Left lobe of liver (tissue), 2 donors: ENCODE measurements at places on chromosomes 1 and 21.

DNA sequence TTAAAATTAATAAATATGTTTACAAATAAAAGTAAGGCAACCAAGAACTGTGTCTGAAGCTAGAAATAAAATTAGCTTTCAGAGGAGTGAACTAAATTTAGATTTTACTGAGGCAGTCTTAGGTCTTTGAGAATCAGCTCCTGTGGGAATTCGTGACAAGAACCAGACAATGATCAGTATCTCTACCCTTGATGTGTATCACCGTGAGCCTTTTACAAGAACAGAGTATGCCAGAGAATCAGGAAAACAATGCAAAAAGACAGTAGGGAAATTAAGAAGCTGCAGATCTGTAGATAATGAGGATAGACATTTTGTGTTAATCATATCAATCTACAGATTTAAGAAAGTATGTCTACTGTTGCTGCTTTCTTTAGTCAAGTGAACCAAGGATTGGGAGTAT lies 351.0 kb downstream of the COL11A1 start:
- no peak for DNase-seq

GRCh38 chr21:38376235-38376634 lies 119.4 kb downstream of the KCNJ15 start:
- no peak for DNase-seq

DNA sequence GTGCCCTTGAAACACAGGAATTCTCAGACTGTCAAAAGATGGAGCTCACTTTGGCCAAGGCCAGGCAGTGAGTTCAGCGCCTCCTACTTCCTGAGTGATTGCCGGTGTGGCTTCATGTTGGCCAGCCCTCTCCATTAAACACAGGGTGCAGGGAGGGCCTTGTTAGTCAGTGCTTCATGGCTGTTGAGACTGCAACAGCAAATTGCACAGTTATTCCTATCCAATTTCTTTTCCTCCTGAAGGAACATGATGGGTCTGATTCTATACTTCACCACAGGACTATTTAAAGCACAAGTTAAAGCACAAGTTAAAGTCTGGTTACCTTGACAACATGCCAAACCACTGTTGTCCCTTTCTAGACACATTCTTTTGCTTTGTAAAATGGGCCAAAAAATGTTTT lies 156.6 kb downstream of the SIPA1L2 start:
- no peak for DNase-seq

- DNase-seq: no peak
Observed at GRCh38 chr1:200856716-200857357, 15.9 kb upstream of the GPR25 start.

- no peak for DNase-seq
Observed at GRCh38 chr1:150890033-150890416, 3.1 kb downstream of the CTXND2 start.

DNA sequence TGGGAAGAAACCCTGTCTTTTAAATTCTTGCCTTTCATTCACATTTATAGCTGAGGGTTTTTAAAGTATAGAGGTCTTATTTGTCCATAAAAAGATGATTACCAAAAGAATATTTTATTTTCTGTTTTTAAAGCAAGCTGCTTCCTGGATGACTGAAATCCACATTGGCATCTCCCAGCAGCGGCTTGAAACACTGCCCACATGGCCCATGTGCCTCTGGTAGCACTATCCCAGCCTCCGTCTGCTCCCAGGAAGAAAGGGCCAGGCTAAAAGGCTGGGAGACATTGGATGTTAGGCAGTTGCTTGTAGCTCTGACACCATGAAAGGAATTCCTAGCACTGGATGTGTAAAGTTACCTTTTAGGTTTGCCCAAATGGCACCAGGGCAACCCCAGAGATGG lies 169.9 kb upstream of the CACNA1E start:
- DNase-seq: no peak

DNA sequence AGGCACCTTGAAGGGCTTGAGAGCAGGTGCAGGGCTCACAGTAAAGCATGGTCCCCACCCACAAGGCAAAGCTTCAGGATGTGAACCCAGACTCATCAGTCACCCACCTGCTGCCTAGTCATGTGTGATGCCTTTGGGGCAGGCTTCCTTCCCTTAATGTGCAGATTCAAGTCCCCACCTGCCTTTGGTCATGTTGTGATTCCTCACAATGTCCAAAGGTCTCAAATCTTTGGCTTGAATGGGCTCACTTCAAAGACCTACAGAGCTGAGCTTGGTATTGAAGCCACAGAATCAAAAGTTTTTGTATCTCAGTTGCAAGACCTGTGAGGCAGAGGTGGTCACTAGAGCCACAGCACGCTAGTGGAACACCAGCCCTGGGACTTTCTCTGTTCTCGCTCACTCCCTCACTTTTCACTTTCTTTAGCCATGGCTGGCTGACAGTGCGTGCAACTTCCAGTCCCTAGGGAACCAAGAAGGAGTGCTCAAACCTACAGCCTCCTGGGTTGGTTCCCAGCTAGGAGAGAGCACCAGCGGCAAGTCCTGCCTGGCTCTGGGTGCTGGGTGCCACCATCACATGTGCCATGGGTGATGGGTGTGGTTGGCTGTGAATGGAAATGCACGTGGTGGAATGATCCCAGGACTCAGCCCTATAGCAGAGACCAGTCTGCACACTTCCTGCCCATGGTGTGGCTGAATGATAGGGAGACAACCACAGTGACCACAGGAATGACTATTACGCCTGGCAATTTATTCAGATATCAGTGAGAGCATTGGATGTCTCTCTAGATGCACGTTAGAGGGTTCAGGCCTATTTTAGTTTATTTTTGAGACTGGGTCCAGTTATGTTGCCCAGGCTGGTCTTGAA lies 26.4 kb upstream of the CLIC6 start:
- DNase-seq: no peak

DNA sequence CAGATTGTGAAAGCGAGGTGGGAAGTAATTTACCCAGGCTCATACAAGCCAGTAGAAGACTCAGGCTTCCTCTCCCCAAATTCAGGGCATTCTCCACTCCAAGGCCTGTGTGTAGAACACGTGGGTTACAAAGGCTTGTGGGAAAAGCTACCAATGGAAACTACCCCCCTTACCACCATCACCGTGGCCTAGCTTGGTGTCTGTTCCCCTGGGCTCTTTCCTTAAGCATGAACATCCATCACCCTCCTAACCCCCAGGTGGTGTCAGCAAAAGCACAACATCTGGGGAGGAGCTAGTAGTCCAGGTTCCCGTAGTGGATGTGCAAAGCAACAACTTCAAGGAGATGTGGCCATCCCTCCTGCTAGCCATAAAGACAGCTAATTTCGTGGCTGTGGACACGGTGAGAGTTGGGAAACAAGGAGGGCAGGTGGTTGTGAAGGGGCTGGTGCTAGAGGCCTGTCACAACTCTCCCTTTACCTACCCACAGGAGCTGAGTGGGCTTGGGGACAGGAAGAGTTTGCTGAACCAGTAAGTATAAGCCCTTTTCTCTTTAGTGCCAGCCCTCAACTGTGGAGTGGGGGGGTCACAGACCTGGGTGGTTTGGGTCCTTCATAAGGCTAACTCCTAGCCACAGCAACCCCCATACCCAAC lies 701 bp upstream of the MUTYH start:
- DNase-seq: no peak

DNA sequence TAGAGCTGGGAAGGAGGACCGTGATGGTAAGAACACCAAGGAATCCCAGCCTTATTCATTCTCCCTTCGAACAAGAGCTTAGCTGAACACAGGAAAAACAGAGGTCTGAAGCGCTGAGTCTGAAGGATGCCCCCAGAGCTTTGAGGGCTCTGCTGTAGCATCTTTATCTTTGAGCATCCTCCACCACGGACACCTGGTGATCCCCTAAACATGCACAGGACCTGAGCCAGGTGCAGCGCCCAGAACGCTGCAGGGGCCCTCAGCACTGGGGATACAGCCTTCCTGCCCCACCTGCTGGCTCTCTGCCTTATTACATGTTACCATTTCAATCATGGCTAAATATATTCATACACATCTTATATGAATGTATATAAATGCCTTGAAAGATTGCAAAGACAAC lies 7.7 kb upstream of the GPATCH4 start:
- no peak for DNase-seq

GRCh38 chr21:42301371-42302075 lies 13.7 kb downstream of the TFF3 start:
- DNase-seq: no peak

DNA sequence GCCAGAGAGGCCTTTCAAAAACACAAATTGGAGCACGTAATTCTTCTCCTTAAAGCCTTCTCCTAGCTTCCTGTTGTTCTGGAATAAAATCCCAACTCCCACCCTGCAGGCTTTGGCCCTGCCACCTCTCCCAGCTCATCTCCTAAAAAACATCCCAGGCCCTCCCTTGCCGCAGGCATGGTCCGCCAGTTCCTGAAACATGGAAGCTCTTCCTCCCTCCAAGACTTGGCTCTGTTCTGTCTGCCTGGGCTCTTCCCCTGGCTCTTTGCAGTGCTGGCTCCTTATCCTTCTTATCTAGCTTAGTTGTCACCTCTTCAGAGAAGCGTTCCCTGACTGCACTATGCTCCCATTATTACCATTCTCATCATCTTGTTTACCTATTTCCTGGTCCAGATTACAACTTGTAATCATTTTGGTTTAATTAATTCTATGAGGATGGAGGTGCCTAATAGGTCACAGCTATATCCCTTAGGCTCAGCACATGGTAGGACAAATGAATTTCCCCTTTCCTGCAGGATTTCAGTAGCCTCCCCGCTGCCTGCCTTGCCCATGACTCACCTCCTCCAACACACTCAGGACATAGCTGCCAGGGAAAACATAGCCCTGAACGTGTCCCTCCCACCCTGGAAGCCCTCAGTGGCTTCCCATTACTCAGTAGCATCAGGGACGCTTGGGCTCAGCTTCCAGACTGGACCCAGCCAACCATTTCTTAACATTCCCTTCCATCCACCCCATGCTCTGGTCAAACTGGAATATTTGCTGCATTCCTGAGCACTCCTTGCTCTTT lies 15.7 kb upstream of the IGSF21 start:
- no peak for DNase-seq

- no peak for DNase-seq
Observed at GRCh38 chr1:6497215-6497866, 5.9 kb upstream of the PLEKHG5 start.

DNA sequence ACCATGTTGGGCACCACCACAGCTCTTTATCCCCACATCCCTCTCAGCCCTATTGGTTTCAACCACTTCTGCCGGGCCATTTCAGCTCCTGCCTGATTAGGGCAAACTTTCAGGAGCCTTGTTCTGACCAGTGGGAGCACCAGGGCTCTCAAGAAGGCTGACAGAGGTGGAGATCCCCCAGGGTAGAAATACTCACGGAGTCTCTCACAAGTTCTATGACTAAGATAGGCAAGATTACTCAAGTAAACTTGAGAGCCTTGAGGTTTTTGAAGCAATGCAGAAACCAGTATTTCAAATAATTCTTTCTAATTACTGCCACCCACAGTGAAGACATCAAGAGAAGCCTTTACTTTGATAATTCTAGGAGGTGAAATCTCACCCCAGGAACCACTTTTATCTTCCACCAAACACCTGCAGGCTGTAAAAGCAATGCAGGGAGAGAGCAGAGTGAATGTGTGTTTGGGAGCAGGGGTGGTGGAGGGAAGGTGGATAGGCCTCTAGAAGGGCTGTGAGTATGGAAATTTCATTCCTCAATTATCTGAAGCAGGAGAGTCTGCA lies 6.6 kb upstream of the PTCH2 start:
- DNase-seq: no peak

- DNase-seq: no peak
Observed at GRCh38 chr1:27436204-27437159, 44.1 kb downstream of the GPR3 start.

DNA sequence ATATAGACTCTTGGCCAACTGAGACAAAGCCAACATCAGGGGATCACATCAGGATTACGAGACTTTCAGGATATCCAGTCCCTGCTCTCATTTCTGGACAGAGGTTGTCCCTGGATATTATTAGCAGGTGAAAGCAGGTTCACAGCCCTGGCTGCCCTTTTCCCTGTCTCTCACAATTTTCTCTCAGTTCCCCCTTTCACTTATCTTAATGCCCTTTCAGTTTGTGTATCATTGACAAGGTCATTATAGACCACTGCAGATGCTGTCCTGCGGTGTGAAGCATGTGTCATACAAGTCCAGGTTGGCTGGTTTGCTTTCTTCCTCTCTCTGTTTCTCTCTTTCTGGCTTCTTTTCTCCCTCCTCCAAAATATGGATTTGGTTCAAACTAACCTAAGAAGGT lies 2.1 kb upstream of the KLHDC9 start:
- no peak for DNase-seq

DNA sequence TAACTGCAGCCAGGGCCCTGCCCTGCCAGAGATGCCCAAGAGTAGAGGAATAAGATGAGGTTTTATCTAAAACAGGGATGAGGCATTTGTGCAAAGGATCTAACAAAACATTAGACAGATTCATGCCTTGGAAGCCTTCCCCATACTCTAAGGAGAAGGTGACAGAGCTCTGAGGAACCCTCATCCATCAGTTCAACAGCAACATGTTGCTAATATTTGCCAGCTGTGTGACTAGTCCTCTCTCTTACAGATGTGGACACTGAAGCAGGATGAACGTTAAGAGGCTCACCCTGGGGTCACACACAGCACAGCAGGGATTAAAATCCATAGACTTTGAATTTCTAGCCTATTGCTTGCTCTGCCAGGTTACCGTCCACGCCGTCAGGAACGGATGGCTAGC lies 99.0 kb downstream of the ZBTB18 start:
- no peak for DNase-seq

DNA sequence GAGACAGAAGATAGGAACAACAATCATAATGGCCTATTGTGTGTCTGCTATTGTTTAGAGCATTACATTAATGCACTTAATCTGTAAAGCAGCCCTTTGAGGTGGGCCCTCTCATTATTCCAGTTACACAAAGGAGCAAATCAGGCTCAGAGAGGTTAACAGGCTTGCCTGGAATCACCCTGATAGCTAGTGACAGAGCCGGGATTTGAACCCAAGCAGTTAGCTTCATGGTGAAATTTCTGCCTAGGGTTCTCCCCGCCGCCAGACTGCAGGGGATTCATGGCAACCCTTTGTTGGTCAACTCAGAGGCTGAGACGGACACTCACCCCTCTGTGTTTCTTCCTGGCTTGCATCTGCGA lies 7.1 kb downstream of the HEYL start:
- no peak for DNase-seq

- no peak for DNase-seq
Observed at GRCh38 chr1:68181165-68181556, 51.2 kb downstream of the WLS start.

DNA sequence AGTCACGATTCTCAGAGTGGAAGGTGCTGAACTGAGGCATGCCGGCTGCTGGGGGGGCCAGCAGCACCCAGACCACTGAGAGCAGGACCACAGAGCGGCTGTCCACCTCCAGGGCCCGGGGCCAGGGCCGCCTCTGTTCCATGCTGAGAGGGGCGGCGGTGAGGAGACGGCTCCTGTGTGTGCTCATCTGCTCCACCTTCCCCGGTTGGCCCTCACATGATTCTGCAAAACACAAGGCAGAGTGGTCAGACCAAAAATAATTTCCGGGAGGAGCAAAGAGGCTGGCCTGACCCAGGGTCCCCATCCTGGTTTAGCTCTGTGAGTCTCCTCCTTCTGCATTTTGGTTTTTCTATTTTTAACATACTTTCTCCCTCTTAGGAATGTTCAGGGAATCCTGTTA lies 26.4 kb downstream of the PLXNA2 start:
- no peak for DNase-seq

GRCh38 chr1:236259043-236259442 lies 22.7 kb downstream of the ERO1B start:
- DNase-seq: no peak

- no peak for DNase-seq
Observed at GRCh38 chr1:58108783-58109182, 437.7 kb downstream of the OMA1 start.

- DNase-seq: no peak
Observed at GRCh38 chr1:70993798-70994197, 53.8 kb downstream of the PTGER3 start.
